ENCODE measurements at places on chromosomes 2 and 18.

DNA sequence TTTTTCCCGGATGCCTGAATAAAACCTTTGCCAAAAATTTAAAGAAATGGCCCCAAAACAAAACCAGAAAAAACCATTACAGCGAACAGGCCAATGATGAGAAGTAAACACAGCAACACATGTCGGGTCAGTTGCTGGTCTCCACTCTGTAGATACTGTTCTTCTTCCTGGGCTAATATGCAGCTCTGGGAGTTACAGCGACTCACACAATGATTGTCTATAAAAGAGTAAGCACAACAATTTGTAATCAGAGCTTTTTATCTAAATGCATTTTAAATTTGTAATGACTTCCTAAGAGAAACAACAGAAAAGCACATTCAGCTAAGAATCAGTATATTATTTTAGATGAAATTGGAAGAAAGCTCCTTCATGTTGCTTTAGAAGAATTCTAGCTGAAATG lies 40.3 kb downstream of the GPR155 start:
- no peak for DNase-seq

GRCh38 chr2:10504370-10504993 lies 56.4 kb upstream of the ODC1 start:
- DNase-seq: no peak

GRCh38 chr2:176536439-176537133 lies 267.3 kb downstream of the MTX2 start:
- no peak for DNase-seq

- no peak for DNase-seq
These were observed 16.3 kb downstream of the TMEM17 start for GRCh38 chr2:62489702-62490101.

- DNase-seq: no peak
These were observed 48.9 kb upstream of the IL1RL1 start for GRCh38 chr2:102262216-102263129.

- no peak for DNase-seq
These were observed 22.8 kb downstream of the HPCAL1 start for GRCh38 chr2:10325278-10326145.

DNA sequence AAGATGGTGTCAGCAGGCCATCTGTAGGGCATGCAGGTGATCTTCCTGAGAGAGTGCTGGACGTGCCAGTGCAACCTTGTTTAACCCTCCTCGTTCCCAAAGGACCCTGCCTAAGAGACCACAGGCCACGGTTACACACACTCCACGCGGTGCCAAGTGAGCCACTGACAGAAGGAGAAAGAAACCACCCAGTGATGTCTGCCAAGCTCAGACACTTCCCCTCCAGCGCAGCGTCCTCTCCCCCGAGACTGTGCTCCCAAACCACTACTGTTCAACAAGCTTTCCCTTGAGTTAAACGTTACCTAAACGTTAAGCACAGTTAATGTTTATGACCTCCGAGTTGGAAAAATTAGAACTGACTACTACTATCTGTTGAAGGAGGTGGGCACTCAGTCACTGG lies 119.1 kb upstream of the NCK2 start:
- no peak for DNase-seq

GRCh38 chr2:232623768-232624765 lies 9.3 kb upstream of the EFHD1 start:
- DNase-seq: no peak

GRCh38 chr2:224242561-224242960 lies 159.3 kb downstream of the FAM124B start:
- DNase-seq: no peak

DNA sequence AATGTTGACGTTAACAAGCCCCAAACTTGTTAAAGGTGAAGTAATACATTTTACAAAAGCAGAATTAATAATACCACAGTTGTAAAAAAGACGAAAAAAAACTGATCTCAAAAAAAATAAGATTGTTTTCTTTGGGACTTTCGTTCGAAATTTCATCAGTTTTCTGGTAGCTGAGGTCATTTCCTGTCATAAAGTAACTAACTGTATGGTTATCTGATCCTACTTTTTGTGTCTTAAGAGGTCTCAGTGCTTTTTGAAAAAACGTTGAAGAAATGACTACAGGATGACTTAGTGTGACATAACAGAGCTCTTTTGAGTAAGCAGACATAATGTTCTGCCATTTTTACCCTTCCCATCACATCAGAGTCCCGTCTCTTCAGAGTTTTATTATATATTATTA lies 79.3 kb downstream of the BIRC6 start:
- no peak for DNase-seq

DNA sequence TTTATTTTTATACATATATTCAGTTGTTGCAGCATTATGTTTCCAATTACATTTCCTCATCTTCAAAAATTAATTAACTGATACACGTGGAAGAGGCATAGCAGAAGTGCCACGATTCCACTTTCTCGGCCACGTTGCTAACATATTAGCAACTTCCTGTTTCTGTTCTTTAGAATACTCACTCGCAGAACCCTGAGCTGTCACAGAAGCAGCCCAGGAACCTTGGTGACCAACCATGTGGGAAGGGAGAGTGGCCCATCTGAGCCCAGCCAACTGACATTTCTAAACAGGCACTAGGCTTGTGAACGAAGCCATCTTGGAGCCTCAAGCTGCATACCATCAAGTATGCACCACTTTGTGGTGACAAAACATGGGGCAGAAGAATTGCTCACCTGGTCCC lies 350.1 kb downstream of the CBLN2 start:
- no peak for DNase-seq

GRCh38 chr18:44958040-44958439 lies 277.4 kb downstream of the SETBP1 start:
- DNase-seq: no peak

DNA sequence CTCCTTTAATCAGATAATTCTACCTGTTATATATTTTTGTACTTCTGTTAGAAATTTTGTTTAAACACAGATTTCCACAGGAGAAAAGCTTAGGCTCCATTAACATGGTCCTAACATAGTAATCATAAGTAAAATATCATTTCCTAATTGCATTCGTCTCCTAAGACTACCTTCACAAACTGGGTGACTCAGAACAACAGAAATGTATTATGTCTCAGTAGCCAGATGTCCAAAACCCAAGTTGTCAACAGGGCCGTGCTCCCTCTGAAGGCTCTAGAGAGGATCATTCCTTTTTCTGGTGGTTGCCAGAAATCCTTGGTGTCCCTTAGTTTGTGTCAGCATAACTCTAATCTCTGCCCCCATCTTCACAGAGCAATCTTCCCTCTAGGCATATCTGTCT lies 5.4 kb downstream of the FBXO15 start:
- DNase-seq: no peak

DNA sequence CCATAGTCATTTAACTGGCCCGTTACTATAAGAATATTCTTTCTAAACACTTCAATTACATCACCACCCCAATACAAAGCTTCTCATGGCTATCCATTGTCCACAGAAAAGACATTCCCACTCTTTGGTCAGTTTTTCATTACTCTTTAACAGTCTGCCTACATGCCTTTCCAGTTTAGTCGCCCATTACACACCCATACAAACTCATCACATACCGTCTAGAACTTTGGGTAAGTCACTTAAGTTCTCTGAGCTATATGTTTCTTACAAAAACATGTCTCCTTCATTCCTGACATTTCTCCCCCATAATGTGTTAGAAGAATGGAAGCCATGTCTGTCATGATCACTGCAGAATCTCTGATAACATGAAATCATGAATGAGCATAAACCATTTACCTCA lies 108.2 kb upstream of the STK17B start:
- DNase-seq: no peak

- DNase-seq: no peak
These were observed 265.1 kb downstream of the NCKAP5 start for GRCh38 chr2:133303150-133303549.

DNA sequence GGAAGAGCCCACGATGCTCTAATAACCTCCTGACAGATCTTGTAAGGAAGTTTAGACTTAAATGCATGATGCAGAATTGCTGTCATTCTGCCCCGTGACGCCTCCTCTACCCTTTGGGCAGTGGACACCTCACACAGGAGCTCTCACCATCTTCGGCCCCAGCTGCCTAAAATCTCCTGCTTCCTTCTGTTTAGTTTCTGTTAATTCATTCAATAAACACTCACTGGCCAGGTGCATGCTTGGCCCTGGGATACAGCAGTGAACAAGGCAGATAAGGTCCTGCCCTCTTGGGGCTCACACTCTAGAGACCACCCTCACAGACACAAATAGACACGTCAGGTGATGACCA lies 81.1 kb downstream of the SEPTIN10 start:
- no peak for DNase-seq

- DNase-seq: no peak
These were observed 7.1 kb upstream of the WNT10A start for GRCh38 chr2:218873359-218874194.

DNA sequence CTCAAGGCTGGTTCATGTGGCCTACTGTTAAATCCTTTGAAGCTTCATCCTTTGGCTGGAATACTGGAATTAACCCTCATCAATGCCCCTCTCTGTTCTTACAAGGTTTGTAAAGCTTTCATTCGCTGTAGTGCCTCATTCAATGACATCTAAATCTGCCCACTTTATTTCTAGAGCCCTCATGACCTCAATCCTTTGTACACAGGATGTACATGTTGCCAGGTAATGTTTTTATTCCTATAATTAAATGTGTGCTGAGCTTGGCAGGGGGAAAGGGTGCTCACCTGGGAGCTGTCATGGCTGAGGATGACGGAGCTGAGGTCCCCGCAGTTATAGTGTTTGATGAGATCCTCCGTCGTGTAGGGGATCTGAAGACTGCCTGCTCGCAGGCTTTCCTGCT lies 39.3 kb downstream of the TRABD2A start:
- DNase-seq: no peak
